ENCODE measurements at places on chromosomes 4 and X.

GRCh38 chrX:130085551-130086446 lies 24.5 kb downstream of the ELF4 start:
- no peak for DNase-seq

DNA sequence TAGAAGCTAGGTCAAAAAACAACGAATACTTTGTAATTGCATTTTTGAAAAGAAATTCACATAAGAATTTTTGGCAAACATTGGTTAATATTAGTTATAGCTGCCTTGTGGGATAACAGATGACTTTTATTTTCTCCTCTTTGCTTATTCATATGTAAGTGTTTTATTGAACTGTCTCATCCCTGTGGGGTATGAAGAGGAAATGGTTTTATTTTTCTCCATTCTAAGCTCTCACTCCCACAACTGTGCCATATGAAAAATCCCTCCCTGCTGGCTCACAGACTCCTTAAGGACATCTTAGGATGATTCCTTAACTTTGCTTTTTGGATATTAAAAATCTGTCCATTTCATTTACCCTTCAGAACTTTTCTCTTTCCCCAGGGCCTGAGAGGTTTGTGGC lies 300.6 kb downstream of the PPP1R2C start:
- DNase-seq, result no peak

GRCh38 chr4:12861422-12861821 lies 622.7 kb downstream of the RAB28 start:
- no peak for DNase-seq

DNA sequence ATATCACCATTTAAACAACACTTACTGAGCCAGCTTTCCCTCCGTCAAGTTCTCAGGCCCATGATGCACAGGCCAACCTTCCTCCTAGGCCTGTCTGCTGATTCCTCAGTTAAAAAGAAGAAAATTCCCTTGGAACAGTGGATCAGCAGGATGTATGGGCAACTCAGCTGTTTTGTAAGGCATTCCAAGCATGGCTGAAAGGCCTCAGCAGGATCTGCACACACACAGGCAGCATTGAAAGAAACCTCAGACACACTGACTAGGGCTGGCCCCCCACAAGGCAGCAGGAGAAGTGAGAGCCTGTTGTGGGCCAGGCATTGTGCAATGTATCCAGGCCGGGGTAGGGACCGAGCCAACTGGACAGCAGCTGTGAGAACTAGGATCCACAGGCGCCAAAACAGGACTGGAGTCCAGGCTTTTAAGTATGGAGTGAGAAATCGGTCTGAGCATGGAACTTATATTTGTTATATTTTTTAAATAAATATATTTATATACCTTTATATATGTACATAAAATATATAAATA lies 171.4 kb downstream of the NWD2 start:
- DNase-seq, result no peak

DNA sequence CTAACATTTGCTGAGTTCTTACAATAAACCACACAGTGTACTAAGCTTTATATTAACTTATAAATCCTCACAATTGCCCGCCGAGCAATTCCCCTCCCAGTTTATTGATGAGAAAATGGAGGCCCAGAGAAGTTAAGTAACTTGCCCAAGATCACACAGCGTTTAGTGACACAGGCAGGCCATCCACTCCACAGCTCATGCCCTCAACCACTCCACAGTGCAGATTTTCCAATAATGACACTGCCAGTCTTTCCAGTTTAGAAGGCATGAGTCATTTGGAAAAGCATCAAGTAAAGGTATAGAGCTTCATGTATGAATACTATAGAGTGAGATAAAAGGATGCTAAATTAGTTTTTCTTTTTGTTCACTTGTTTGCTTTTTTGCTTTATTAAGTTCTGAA lies 208.5 kb downstream of the CAMK2D start:
- DNase-seq, result no peak

- DNase-seq, result no peak
Observed at GRCh38 chrX:68684919-68685304, 37.4 kb downstream of the STARD8 start.

DNA sequence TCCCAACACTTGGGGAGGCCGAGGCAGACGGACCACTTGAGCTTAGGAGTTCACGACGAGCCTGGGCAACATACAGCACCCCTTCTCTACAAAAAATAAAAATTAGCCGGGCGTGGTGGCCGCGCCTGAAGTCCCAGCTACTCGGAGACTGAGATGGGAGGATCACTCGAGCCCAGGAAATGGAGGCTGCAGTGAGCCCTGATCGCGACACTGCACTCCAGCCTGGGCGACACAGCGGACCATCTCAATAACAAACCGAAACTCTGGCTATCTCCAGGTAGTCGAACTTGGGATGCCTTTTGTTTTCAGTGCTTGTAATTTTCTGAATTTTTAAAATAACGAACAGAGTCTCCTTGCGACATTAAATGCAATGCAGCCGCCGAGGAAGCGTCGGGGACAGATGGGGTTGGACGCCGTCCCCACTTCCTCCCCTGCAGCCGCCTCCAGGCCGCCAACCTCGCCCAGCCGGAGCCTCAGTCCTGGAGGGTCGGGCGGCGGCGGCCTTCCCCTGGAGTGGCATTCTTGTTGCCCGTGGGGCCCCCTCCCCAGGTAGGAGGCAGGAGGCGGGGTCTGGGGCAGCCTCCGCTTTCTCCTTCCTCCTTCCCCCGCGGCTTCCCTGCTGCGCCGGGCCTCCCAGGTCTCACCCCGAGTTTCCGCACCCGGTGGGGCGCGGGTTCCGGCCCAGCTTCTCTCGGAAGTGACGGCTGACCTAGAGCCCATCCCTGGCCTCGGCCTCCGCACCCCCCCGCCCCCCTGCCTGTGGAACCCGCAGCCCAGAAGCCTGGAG lies 14.6 kb downstream of the HMX1 start:
- DNase-seq, result no peak

- DNase-seq, result no peak
Observed at GRCh38 chr4:72375073-72375736, 193.8 kb downstream of the ADAMTS3 start.

DNA sequence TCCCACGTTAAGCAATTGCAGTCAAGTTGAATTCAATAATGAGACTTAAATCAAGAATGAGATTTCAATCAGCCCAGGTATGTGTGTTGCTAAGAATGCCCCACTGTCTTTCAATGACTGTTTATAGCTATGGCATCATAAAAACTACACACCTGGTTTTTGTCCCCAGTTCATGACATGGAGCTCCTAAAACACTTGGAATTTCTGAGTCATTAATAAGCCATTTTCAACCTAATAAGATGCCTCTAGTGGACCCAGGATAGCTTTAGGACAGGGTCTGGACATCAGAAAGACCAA lies 72.7 kb upstream of the STS start:
- no peak for DNase-seq

GRCh38 chrX:53974529-53974928 lies 69.7 kb downstream of the PHF8 start:
- DNase-seq, result no peak

DNA sequence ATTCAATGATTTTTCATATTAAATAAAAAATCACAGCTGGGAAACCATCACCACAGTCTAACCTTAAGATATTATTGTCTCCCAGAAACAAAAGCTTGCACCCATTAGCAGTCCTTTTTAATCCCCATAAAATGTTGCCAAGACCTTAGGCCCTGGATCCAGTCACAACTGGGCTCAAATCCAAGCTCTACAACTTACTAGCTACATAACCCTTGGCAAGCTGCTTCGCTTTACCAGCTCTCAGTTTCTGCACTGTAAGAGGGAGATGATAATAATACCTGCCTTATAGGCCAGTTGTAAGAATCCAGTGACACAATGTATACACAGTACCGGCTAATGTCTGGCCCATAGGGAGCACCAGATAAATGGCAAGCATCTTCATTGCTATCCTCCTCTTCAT lies 400.9 kb upstream of the FGF13 start:
- DNase-seq, result no peak

- no peak for DNase-seq
Observed at GRCh38 chrX:155028129-155028528, 1.5 kb downstream of the FUNDC2 start.

- DNase-seq, result no peak
Observed at GRCh38 chrX:108341947-108342346, 96.3 kb downstream of the COL4A6 start.

GRCh38 chr4:16952896-16953630 lies 54.6 kb upstream of the LDB2 start:
- DNase-seq, result no peak

GRCh38 chr4:21893136-21893535 lies 55.4 kb downstream of the KCNIP4 start:
- DNase-seq, result no peak

DNA sequence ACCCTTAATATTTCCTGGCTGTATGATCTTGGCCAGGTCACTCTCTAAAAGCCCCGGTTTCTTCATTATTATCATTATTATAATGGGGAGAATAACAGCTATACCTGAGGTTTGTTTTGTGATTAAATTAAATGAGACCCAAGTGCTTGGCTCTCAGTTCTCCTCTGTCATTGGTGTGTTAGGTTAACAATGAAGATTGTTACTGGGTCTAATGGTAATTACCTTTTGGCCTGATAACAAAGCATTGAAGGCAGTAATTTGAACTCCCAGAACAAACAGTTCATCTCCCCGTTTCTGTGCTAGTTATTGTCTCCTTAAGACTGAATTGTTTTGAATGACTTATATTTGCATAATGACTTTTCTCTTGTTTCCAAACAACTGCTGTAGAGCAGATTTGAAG lies 6.8 kb upstream of the ANAPC4 start:
- no peak for DNase-seq

DNA sequence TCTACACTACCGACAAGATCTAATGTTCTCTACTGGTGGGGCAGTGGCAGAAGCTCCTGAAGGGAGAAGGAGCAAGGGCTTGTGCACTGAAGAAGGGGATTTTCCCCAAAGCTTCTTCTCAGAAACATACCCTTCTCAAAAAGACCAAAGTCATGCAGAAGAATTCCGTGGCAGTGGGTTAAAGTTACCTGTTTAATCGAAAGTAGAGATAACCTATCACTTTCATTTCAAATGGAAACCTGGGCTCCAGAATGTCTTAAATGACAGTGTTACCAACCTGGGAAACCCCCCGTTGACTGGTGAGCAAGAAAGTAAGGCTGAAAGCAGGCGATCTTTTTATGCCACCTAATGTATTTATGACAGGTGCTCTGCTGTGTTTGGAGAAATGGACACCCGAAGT lies 92.5 kb upstream of the TEX13D start:
- no peak for DNase-seq

- DNase-seq, result no peak
Observed at GRCh38 chr4:77153006-77153405, 4.0 kb upstream of the CCNG2 start.

GRCh38 chr4:119602366-119602765 lies 26.2 kb downstream of the PDE5A start:
- DNase-seq, result no peak

DNA sequence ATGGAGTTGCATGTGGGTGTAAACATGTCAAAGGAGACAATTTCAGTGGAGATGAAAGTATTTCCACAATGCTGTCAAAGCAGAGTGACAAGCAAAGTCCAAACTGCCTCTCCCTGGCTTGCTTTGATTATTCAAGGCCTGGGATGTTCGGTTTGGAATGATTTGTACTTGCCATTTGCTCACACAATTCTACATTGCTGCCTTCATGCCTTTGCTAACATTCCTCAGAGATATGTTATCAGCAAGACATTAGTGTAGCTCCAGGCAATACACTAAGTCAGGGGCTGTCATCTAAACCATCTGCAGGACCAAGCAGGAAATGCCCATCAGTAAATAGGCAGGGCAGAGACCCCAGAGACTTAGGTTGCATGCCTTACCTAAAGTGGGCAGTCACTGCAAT lies 79.6 kb upstream of the C1QTNF7 start:
- DNase-seq, result no peak

- DNase-seq, result no peak
Observed at GRCh38 chrX:77114501-77114900, 332.7 kb upstream of the FGF16 start.

GRCh38 chrX:23436875-23437274 lies 102.2 kb downstream of the PTCHD1 start:
- DNase-seq, result no peak

DNA sequence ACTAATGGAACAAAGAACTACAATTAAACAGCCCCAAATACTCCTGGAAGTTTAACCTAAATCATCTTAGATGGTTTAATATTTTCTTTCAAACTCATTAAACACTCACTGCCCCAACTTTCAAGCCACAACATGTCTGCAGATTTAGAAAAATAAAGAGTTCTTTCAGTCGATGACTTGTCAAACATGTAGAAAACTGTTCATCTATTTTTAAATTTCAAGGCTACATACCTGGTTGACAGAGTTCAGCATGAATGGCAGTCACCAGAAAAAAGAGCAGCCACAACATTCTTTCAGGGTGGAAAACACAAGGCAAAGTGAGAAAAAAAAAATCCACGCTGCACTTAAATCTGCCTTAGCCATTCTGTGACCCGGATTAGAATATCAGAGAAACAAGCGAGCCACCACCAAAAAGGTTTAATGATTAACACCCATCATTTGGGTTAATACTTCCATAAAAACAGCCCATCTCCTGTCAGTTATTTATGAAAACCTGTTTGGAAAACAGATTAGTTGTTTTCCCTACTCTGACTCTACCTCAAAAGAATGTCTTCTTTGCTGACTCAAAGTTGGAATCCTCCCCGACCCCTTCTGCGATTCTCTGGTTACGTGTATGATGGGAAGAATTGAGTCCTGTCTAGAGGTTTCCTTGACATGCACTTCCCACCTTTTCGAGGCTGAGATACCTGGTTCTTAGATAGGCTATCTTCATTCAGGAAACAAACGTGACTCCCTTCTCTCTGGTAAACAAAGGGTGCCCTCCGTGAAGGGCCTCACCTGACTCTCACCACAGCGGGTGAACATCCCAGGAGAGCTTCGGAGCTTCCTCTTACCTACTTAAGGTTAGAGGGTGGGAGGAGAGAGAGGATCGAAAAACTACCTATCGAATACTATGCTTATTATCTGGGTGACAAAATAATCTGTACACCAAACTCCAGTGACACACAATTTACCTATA lies at the start of gene CLTRN:
Gene CLTRN, minus strand, starts transcription at position 319 of the 958 bp plus-strand sequence. Its CDS starts 30 bp downstream, at position 289.
- DNase-seq, result no peak

DNA sequence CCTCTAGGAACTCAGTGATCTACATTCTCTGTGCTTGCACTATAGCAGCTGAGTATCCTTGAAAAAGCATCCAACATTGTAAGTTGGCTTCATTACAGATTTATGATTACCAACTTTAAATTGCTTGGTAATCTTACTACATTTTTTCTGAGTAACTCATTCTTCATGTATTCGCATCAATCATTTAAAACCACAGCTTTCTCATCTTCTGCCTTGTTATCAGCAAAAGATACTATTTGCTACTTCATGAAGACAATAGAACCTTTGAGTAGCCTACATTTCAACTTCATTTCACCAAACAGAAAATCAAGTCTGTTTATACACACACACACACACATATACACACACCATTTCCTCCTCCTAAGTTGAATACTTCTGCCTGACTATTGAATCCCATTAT lies 6.2 kb upstream of the DCAF8L2 start:
- no peak for DNase-seq

- DNase-seq, result no peak
Observed at GRCh38 chr4:147163311-147163710, 217.6 kb upstream of the TTC29 start.

GRCh38 chr4:104128850-104129213 lies 365.9 kb downstream of the CXXC4 start:
- no peak for DNase-seq
